ENCODE measurements at places on chromosomes 3 and 15.

DNA sequence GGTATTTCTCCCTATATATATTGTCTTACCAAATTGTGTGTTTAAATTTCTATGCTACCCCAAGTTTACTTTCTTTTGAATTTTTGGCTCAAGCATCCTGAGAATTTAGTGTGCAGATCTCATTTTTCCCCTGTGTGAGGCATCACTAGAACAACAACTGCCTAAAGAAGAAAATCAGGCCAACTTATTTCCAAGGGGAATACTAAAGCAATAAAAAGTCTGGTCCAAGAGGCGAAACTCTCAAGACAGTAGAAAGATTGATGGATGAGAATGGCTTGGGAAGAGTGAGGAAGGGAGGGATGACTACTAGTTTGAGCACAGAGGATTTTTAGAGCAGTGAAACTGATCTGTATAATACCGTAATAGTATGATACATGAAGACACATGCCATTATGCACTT, 86.3 kb upstream of the CFAP20DC start:
- DNase-seq: no peak

DNA sequence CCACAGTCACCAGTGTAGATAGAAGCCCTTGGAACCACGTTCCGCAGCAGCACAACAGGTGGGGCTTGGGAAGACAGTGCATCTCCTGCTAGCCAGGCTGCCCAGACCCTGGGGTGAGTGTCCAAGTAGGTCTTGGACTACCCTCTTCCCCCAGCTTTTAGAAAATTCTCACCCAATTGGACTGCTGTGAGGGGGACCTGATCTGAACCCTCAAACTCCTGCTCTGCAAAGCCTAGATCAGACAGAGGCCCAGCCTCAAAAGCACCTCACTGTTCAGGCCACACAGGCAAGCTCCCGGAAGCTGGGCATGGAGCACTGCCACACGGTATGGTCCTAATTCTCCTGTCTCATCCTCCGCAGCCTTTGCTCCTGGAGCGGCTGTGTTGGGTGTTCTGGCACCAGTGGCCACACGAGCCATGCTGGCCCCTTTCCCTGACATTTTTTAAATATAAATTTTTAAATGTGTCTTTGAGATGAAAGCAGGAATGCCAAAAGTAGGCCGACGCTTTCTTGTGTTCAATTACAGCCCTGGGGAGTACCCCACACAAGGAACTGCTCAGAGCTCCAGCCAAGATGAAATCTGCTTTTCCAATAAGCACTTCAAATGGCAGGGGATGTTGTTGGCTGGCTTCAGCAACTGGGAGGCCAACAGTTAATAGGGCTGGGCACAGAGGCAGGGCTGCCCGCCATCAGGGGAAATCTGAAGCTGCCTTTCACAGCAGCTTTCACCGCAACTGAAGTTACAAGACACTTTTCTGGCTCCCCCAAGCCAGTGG, 40.9 kb downstream of the CPN2 start:
- DNase-seq: no peak

GRCh38 chr3:69999140-70000027, at the start of gene SAMMSON:
Gene SAMMSON (plus strand): TSS chr3:69999733.
- no peak for DNase-seq

DNA sequence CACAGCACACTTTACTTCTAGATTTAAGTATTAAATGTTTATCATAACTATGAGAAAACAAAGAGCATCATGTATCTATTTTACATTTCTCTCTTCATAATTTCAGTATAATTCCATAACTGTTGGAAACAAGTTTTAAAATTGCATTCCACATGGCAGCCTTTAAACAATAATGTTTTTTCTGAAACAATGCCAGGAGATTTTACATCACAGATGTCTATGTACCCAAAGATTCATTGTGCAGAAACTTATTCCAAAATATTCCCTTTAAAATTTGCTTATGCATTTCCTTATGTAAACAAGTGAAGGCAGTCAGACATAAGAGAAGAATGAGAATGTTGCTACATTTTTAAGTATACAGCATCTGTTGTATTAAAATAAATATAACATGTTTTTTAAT, 324.9 kb upstream of the COL8A1 start:
- no peak for DNase-seq

GRCh38 chr3:14822134-14822533, 3.4 kb downstream of the FGD5 start:
- DNase-seq: no peak

- DNase-seq: no peak
These were observed 306.3 kb downstream of the OCA2 start for GRCh38 chr15:27792756-27793264.

- DNase-seq: no peak
These were observed 100.9 kb downstream of the CLSTN2 start for GRCh38 chr3:140035871-140036270.

GRCh38 chr3:67490658-67491057, 163.8 kb downstream of the SUCLG2 start:
- no peak for DNase-seq

DNA sequence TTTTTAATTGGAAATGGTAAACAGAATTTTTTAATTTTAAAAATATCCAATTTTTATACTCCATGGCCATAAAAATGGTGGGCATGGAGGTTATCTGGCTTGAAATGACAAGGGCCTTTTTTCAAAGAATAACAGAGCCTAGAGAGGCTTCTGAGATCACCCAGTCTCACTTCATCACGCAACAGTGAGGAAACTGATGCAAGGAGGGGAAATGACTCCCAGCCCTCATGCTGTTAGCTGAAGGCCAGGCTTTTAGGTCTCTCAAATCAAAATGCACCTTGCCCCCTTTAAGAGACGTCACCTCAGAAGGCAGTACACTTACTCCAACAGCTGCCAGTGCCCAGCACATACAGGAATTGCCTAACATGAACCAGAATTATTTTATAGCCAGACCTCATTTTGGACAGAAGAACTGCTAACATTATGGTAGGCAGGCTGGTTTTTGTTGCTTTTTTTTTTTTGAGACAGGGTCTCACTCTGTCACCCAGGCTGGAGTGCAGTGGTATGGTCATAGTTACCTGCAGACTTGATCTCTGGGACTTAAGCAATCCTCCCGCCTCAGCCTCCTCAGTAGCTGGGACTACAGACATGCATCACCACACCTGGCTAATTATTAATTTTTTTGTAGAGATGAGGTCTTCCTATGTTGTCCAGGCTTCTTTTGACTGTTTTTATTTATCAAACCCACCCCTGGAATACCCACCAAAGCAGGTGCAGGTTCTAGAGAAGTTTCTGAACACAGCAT, 9.1 kb downstream of the RAB43 start:
- DNase-seq: no peak

GRCh38 chr3:153293265-153293664, 131.2 kb downstream of the RAP2B start:
- DNase-seq: no peak

- DNase-seq: no peak
These were observed 68.6 kb downstream of the ITGA11 start for GRCh38 chr15:68363353-68363752.

All from CD4-positive, alpha-beta T cell treated with Interleukin-1 beta for 1 hour (primary cell).